ENCODE measurements at places on chromosomes 2 and 18.

GRCh38 chr2:198273660-198274059 is 469.3 kb downstream of the PLCL1 start:
- DNase-seq = no peak

- DNase-seq = no peak
Observed at GRCh38 chr2:57711991-57712390, 334.6 kb upstream of the VRK2 start.

DNA sequence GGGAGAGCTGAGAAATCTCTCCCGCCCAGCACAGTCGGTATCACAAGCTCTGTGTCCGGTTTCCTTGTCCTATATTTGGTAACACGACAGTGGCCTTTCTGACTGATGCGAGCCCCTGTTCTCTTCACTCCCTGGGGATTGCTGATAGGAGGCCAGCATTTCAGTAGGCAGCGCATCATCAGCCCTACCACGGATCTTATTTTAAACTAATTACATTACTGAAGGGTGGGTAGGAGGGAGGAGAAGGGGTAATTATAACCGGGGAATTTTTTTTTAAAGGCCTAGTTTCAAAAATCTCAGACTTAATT is 125.6 kb upstream of the LGALSL start:
- DNase-seq = no peak

DNA sequence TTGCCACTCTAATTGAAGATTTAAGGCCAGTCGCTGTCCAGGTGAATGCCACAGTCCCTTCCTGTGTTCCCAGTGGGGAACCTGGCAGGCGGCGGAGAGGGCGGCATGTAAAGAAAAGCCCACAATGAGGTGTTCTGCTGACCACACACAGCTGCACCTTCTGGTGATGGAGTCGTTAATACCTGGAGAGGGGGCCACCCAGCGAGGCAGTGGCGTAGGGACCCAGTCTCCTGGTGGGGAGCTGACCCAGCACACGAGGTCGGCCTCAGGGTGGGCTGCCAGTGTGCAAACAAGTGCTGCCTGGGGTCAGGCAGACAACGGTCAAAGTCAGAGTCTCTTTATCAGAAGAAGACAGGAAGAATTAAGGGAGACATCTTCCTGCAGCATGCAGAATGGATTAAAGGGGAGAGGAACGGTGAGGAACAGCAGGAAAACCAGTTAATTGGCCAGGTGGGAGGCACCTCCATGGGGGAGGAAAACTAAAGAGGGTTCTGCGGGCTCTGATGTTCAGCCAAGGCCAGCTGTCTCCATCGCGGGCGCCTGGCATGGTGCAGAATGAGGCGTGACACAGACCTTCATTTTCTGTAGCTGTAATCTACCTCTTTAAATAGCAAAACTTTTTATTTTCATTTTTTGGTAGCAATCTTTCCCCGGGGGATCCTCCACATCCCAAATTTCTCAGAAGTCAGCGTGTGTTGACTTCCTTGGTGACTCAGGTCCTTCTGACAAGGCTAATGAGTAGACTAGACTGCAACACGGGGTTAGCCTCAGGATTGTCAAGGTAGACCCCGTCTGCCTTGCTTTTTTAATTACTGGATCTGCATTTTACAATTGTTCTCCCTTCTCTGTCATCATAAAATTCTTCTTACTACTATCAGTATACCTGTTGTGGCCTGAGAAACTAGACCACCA is 78.3 kb downstream of the SMAD7 start:
- DNase-seq = no peak

- DNase-seq = no peak
Observed at GRCh38 chr18:70151614-70152013, 53.9 kb downstream of the RTTN start.

GRCh38 chr2:70181363-70181956 is 9.4 kb downstream of the C2orf42 start:
- no peak for DNase-seq

GRCh38 chr2:159933727-159934049 is 128.7 kb downstream of the PLA2R1 start:
- DNase-seq = no peak

- no peak for DNase-seq
Observed at GRCh38 chr2:24945907-24946306, 25.8 kb downstream of the DNAJC27 start.

DNA sequence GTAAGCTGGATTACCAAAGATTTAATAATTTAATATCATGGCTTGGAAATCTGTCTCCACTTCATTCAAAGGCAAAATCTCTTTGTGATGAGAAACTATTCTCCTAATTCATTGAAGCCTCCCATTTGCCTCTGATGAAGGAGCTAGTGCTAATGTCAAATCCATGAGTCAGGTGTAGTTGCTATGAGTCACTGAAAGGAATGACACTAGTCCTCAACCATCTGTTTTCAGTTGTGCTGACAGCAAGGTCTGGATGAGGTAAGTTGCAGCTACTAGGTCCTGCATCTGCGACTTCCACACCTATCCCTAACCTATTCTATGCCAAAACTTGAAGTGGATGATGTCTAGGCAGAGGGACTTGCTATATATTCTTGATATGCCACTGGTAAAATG is 324.0 kb upstream of the UBE2E3 start:
- DNase-seq = no peak

DNA sequence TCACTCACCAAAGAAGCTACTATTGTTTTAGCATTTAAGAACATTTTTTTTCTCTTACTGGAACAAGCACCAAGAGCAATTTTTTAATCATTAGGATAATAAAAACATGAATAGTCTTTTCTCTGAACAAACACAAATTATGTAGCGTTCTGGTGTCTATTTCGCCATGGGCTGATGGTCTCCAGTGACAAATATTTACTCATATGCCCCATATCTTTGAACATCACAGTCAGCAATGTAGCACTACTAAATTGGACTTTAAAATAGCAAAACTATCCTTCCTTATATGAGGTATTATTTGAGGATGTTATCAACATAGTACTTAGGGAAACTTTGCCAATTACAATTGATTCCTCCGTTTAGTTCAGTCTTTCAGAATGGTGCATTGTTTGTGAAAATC is 1326.0 kb upstream of the ZEB2 start:
- no peak for DNase-seq

GRCh38 chr2:162267496-162267895 is 24.3 kb upstream of the FAP start:
- DNase-seq = no peak

- DNase-seq = no peak
Observed at GRCh38 chr2:171763602-171764001, 76.3 kb downstream of the DYNC1I2 start.

DNA sequence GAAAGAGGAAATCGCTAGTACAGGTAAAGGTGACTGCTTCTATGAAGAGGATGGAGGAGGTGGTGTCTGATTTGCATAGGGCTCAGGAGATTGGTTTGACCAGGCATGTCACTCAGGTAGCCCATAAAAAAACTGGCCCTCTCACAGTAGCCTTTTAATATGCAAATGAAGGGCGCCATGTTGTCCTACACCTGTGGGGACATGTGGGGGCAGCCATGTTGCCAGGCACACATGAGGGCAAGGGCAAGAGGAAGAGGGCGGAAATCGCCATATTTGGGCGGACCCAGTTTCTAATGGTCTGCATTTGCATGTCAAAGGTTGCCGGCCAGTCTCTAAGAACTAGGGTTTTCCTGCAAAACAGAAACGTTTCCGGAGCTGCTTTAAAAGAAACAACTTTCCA is 1330.6 kb downstream of the DSC3 start:
- DNase-seq = no peak

DNA sequence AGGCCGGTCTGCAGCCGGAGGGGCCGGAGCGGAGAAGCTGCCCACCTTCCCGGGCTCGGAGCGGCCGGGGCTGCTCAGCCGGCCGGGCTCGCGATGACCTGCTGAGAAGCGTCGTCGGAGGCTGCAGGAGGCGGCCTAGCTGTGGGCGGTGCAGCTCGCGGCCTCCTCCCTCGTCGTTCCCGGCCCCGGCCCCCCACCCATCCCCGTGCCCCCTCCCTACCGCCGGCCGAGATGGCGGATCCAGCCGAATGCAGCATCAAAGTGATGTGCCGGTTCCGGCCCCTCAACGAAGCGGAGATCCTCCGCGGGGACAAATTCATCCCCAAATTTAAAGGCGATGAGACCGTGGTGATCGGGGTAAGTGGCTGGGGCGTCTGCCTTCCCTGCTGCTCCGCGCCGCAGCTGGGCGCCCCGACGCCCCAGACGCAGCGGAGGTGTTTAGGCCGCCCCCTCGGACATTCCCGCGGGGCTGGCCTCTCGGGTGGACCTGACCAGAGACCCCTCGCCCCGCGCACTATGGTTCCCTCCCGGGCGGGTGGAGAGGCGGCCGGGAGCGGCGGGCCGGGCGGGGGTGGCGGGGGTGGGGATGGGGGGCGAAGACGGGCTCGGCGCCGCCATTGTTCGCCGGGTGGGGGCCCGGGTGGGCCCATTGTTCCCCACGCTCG is 492 bp downstream of the KIF5C start:
- DNase-seq = peak; percentile 19

GRCh38 chr2:17805717-17806363 is 10.4 kb upstream of the MSGN1 start:
- no peak for DNase-seq

GRCh38 chr2:165161510-165161909 is 42.3 kb downstream of the SCN3A start:
- no peak for DNase-seq

DNA sequence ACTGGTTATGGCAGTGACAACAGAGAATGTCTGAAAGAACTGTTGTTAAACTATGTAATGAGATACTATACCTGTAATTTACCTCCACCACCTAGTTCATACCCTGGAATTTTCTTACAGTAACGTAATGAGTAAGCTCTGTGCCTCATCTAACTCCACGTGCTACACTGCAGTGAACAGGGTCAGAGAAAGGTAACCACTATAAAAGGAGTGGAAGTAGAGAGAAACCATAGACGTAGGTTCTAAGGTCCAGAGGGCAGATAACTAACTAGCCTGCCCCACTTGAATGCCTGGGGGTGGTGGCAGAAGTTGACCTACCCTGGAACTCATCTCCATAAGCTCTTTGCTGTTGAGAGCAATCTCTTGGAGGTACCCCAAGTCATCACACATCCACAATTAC is 32.0 kb upstream of the B4GALT6 start:
- no peak for DNase-seq

DNA sequence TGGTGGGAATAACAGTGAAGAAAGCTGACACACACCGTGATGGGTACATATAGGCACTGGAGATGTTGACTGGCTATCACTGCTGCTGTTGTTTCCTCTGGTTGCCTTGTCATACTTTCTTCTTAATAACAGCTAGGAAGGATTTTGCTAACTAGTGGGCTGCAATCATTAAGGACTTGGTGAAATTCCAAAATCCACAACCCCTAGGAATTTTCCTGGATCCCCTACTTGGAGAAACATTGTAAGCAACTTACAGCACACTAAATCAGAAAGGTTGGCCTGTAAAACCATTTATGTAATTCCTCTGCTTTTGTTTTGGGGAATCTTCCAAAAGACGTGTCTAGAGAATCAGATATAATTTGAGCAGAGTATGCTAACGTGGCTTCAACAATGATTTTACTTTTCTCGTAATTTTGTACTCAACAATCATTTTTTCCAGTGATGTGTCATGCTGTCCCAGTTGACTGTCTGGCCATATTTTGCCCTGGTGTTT is 8.0 kb upstream of the COL3A1 start:
- no peak for DNase-seq

DNA sequence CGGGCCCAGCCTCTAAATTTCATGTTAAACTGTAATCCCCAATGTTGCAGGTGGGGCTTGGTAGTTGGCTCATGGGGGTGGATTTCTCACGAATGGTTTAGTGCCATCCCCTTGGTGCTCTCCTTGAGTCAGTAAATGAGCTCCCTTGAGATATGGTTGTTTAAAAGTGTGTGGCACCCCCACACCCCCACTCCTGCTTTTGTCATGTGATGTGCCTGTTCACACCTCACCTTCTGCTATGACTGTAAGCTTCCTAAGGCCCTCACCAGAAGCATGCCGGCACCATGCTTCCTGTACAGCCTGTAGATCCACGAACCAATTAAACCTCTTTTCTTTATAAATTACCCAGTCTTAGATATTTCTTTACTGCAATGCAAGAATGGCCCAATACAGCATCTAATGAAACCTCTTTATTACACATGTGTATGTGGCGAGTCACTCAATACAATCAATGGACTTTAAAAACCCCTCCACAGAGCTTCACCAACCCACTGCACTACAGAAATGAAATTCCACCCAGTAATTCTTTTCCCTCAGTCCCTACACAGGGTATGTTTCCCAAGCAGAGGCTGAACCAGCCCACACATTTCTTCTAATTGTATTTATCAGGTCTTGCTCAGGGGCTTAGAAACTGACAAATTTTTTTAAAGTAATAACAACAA is 47.3 kb downstream of the WDFY1 start:
- no peak for DNase-seq

DNA sequence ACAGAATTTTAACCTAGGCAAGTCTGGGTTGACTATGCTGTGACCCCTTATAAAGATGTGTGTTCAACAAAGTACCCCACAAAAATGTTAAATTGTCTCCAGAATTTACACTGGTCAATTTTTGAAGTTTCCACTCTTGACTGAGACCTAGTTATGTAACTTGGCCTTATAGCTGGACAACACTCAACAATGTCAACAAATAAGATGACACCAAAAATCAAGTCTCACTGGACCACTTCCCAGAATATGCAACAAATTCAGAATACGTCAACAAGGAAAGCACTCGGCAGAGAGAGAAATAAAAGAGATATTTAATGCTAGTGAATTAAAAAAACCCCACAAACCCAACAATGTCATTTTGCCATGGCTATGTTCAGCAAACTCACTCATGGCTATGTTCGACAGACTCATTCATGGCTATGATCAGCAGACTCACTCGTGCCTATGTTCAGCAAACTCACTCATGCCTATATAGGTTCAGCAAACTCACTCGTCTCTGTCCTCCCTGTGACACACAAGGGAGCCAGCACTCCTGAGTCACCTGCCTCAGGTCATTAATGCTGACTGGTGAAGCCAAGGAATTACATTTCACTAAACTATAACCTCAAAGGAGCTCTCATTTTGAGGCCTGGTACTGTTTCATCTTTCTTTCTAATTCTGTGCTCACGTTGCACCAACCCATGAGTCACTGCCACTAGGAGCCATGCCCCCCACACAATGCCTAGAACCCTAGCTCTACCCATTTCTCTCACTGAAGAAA is 72.7 kb downstream of the PTPN2 start:
- no peak for DNase-seq

DNA sequence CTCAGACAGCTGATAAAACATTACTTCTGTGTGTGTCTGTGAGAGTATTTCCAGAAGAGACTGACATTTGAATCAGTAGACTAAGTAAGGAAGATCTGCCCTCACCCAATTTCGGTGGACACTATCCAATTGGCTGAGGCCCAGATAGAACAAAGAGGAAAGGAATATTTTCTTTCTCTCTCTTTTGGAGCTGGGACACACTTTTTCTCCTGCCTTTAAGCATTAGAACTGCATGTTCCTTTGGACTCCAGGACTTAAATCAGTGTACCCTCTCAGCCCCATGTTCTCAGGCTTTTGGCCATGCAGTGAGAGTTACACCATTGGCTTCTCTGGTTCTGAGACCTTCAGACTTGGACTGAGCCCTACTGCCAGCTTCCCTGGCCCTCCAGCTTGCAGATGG is 3.3 kb upstream of the SRBD1 start:
- DNase-seq = no peak

DNA sequence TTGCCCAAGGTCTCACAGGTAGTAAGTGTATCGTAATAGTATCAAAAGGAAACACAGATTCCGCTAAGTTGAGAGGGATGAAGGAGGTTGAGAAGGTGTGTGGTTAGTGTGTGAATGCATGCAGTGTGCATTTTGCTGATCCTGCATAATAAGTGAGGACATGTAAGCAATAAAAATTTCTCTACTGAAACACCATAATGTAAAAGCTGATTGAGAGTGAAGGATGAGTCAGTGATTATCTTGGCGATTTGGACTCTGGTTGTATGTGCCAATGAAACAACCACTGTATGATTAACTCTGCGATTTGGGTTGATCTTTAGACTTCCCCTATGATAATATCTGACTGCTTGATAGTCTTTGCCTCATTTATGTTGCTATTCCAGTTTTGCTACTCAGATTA is 16.7 kb upstream of the ADGRF3 start:
- DNase-seq = no peak
